ENCODE measurements at places on chromosomes 13 and 19.

DNA sequence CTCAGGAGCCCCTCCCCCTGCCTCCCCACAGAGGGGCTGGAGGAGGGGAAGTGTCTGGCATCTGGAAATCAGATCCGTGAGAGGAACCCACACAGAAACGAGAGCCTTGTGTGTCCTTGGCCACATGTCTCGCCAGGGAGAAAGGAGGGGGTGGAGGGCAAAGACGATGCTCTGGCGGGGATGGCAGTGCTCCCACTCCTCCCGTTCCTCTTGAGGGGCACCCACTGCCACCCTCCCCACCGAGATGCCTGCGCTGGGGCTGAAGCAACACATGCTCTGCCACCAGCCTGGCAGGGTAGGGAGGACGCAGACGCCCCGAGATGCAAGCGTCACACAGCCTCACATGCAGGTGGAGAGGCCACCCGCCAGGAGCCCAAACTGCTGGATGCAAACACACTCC, 2.8 kb downstream of the ADGRL1 start:
- no peak for DNase-seq

- no peak for DNase-seq
Measured at GRCh38 chr13:38309397-38309796, 40.3 kb upstream of the UFM1 start.

DNA sequence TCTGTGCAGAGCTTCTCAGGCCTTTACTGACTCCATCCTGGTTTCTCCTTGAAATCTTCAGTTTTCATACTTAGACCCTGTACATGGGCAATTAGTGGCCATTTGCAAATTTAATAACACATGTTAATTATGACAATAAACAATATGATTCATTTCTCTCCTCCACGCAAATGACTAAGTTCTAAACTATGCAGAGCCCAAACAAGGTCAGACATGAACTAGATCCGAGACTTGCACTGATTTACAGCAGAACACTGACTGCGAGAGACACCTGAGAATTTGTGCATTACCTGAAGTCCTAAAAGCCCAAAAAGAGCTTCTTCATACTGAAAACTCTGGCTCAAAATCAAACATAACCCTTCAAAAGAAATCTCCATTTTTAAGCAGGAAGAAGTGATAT, 521.8 kb downstream of the MYO16 start:
- no peak for DNase-seq

GRCh38 chr19:42568006-42568405, 26.7 kb downstream of the CEACAM8 start:
- no peak for DNase-seq

- no peak for DNase-seq
Measured at GRCh38 chr13:110107568-110108347, 199.2 kb downstream of the COL4A1 start.

- no peak for DNase-seq
Measured at GRCh38 chr13:98606296-98606695, 29.4 kb upstream of the STK24 start.

DNA sequence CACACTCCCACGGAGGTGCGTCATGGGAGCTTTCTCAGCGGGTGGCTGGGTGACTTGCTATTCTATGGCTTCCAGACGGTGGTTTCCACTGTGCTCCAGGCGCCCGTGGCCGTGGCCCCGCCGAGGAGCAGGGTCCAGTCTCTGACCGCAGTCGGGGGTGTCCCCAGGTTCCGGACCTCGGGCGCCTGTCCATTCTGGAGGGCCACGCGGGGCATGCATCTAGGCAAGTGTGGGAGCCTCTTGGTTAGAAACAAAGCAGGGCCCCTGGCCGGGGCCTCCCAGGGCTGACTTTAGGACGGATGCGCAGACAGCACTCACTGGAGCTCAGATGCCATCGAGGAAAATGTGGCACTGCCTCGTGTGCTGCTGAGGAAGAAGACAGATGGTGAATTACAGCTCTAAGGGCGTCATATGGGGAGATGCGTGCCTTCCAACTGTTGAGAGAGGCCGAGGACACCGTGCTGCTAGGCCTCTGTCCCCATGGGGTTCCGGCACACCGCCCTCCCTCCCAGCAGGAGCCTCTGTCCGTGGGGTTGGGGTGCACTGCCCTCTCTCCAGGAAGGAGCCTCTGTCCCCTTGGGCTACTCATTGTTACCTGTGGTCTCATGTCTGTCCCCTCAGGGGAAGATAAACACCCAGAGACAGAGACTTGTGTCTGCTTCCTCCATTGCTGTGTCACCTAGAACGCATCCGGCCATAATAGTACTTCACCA, 38.1 kb downstream of the TMEM255B start:
- no peak for DNase-seq

GRCh38 chr13:65292488-65292901, 1937.6 kb downstream of the PCDH9 start:
- DNase-seq: no peak

GRCh38 chr13:71513411-71514033, 353.5 kb downstream of the DACH1 start:
- no peak for DNase-seq

GRCh38 chr13:36543671-36544070, 111.4 kb downstream of the CCNA1 start:
- DNase-seq: no peak

DNA sequence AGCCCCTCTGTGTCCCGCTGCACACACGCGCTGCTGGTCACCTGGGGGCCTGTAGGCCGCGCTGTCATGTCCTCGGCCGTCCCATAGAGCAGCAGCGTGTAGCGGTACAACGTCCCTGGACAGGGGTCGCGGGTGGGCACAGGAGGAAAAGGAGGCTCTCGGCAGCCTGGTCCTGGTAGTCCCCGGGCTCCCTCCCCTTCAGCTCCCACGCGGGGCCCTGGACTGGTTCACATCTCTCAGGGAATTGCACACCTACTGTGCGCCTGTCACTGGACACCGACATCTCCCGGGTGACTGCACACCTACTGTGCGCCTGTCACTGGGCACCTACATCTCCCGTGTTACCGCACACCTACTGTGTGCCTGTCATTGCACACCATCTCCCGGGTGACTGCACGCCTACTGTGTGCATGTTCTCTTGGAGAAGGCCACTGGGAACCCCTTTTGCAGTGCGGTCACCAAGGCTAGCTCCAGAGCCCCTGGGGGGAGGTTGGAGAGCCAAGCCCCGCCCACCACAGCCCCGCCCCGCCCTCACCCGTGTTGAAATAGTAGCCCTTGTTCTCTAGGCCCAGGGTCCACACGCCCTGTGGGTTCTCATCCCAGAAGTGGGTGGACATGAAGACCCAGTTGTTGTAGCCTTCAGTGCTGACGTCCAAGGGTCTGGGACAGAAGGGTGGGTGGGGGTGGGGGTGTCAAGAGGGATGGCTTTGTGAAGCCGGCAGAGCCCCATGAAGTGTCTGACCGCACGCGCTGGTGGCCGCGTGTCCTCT, 3.5 kb upstream of the C19orf25 start:
- DNase-seq: no peak
